Lower lobe of right lung (tissue), 2 donors: ENCODE measurements at places on chromosomes 6 and 20. TPM values are rescaled to one million over a fixed set of nuclear protein-coding genes. Genes with fewer than 3 reads are reported as not detected.

Gene GABRR1
- total RNA-seq, result not detected

Gene WFDC5
- total RNA-seq, result 1.6 TPM

Gene SIRPG
- total RNA-seq, result 0.97 TPM

Gene SMPD2
- total RNA-seq, result 13.7 TPM

Gene KHDC1
- 1.7 TPM for total RNA-seq

Gene RIN2
- 101 TPM for total RNA-seq

Gene SLC17A1
- not detected for total RNA-seq

Gene CDSN
- not detected for total RNA-seq

Gene CCDC170
- 5.4 TPM for total RNA-seq

Gene NUP43
- 22.0 TPM for total RNA-seq

Gene TBC1D20
- 40.3 TPM for total RNA-seq

Gene LST1
- 127 TPM for total RNA-seq

Gene SLC22A3
- total RNA-seq, result 37.7 TPM

Gene LY6G6C
- total RNA-seq, result not detected

Gene CASP8AP2
- 18.3 TPM for total RNA-seq

Gene OPN5
- not detected for total RNA-seq

Gene MRAP2
- 0.74 TPM for total RNA-seq

Gene LRFN2
- total RNA-seq, result not detected

Gene HCK
- total RNA-seq, result 99.9 TPM

Gene TBXT
- total RNA-seq, result not detected

Gene HTR1E
- not detected for total RNA-seq

Gene SIRPB2
- total RNA-seq, result 32.2 TPM

Gene CPXM1
- total RNA-seq, result 10.2 TPM

Gene MCCD1
- not detected for total RNA-seq

Gene IER3
- 18.0 TPM for total RNA-seq

Gene CGA
- total RNA-seq, result not detected

Gene SLCO4A1
- total RNA-seq, result 72.4 TPM

Gene TM9SF4
- 49.7 TPM for total RNA-seq

Gene ANKRD66
- total RNA-seq, result 4.0 TPM

Gene ABHD16B
- not detected for total RNA-seq

Gene MOXD1
- 13.4 TPM for total RNA-seq

Gene C6orf58
- not detected for total RNA-seq

Gene SRMS
- not detected for total RNA-seq

Gene IMPG1
- total RNA-seq, result not detected

Gene SNHG17
- total RNA-seq, result 17.9 TPM

Gene TMEM200A
- 4.3 TPM for total RNA-seq
